RWPE1 (cell line): ENCODE measurements at places on chromosomes 13 and 19.
A peak's percentile ranks its signal among the peaks of the same experiment; 100 is the strongest.

- DNase-seq: no peak
Observed at GRCh38 chr19:38513762-38514167, 80.3 kb downstream of the RYR1 start.

DNA sequence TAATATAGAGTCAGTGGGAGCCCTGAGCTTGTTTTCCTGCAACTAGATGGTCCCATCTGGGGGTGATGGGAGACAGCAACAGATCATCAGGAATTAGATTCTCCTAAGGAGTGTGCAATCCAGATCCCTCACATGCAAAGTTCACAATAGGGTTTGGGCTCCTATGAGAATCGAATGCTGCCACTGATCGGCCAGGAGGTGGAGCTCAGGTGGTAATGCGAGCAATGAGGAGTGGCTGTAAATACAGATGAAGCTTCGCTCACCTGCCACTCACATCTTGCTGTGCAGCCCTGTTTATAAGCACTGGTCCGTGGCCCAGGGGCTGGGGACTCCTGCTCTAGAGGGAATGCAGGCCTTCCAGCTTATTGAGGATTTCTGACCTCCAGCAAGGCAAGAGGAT lies 5.7 kb downstream of the ZNF558 start:
- no peak for DNase-seq

DNA sequence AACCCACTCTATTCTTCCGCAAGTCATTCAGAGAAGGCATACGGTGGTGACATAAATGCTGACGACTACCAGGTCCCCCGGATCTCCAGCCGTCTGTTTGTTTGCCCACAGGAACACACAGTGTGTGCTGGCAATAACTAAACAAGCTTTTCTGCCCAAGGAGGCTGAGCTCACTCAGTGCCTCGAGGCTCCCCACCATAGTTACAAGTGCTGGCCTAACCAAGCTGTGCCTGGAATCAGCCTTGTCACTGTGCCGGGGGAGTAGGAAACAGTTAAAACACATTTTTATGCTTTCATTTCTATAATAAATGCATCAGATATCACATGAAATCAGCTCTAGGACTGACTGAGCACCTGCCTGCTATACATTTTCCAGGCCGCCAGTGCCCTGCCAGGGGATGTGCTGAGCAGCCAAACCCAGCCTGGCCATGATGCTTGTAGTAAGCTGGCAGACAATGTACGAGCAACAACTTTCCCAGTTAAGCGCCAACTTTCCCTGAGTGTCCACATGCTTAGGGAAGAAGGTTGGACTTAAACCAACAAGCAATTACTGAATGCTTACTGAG lies 28.1 kb downstream of the BRD4 start:
- DNase-seq: no peak

DNA sequence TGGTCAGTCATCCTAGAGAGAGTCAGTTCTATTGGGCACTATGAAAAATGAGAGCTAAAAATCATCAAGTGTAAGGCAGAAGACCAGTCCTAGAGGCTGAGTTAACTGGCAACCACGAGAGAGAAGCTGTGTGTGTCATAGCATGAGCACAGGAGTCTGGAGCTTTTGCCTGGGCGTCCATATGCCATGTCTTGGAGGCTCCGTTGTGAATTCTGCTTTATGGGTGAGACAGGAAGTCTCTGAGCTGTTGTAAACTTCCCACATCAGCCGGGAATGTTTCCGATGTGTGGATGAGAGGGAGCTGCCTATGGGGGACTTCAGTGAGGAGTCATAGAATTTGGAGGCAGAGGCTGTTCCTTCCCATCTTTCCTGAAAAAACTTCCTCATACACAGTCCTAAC lies 120.0 kb downstream of the ITGBL1 start:
- DNase-seq: no peak

DNA sequence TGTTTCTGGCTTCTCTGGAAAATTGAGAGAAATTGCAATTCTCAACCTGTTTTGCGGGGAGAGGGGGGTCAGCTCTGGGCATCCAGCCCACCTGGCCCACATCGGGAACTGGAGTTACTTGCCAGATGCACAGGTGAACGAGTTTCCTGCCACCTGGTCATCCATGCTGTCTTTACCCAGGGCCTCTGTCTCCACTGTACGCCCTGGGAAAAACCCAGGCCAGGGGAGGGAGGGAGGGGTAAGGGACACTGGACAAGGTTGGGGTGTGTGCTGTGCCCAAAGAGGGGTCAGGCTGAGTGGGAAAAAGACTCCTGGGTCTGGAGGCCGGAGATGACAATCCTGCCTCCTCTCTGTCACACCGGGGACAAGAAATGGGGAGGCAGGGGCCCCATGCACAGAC lies 307.6 kb downstream of the ZNF536 start:
- DNase-seq: no peak

DNA sequence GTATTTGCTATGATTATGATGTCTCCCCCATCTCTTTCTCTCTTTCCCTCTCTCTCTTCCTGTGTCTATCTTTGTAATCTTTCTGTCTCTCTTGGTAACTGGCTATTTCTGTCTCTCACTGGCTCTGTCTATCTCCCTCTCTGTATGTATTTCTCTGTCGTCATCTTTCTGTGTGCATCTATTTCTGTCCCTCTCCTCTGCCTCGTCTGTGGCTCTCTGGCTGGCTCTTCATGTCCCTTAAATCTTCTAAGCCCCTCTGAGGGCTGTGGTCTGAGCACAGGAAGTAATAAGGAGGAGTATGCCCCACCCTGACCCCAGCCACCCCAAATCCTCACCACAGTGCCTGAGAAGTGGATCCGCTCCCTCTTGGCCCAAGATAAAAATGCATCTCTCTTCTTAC lies 104.4 kb downstream of the DNAJC15 start:
- DNase-seq: no peak

GRCh38 chr13:38348861-38349389 lies 726 bp upstream of the UFM1 start:
- peak; percentile 44 for DNase-seq

GRCh38 chr13:19023115-19023514 lies 158.5 kb downstream of the TUBA3C start:
- DNase-seq: no peak

- DNase-seq: peak; percentile 32
Observed at GRCh38 chr19:13557756-13558398, 51.6 kb upstream of the CACNA1A start.

DNA sequence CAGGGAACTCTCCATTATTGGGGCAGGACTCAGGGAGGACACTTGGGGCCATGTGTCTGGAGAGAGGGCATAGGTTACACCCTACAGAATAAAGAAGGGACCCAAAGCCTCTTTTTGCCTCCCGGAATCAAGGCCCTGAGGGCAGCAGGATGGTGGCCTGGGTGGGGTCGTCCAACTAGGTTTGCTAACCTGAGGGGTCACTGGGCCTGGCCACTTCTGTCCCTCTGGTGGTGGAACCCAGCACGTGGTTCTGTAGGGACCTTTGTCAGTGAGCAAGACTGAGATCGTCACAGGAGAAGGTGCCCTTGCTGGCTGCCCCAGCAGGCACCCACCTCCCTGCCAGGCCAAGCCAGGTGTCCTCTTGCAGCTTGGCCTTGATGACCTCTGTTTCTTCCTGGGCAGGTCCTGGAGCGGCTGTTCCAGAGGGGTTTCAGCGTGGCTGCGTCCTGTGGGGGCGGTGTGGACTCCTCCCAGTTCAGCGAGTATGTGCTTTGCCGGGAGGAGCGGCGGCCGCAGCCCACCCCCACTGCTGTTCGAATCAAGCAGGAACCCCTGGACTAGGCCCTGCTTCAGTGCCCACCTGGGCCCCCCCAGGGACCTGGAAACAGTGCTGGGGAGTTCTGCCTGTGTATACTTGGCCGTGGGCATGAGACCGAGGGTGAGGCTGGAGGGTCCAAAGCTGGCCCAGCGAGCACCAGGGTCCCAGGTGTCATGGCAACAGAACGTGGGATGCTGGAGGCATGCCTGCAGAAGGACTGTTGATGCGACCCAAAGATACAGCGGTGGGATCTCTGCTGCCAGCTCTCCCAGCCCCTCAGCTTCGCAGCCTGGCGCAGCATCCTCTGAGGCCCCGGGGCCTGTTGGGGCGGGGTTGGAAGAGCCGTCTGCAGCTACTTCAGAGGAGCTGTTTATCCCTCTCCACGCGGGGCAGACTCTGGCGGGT lies 16.0 kb downstream of the KCTD15 start:
- no peak for DNase-seq

GRCh38 chr19:17457616-17458015 lies 3.1 kb downstream of the NXNL1 start:
- no peak for DNase-seq

GRCh38 chr19:55041627-55042343 lies 3.7 kb upstream of the GP6 start:
- no peak for DNase-seq
